ENCODE measurements at places on chromosomes 6 and 20.

GRCh38 chr6:107079429-107079828 lies 35.9 kb downstream of the BEND3 start:
- no peak for DNase-seq

- peak; percentile 41 for DNase-seq
These were observed 105.4 kb downstream of the PERP start for GRCh38 chr6:138001750-138002349.

GRCh38 chr20:34402461-34402860 lies 39.4 kb downstream of the ITCH start:
- no peak for DNase-seq

DNA sequence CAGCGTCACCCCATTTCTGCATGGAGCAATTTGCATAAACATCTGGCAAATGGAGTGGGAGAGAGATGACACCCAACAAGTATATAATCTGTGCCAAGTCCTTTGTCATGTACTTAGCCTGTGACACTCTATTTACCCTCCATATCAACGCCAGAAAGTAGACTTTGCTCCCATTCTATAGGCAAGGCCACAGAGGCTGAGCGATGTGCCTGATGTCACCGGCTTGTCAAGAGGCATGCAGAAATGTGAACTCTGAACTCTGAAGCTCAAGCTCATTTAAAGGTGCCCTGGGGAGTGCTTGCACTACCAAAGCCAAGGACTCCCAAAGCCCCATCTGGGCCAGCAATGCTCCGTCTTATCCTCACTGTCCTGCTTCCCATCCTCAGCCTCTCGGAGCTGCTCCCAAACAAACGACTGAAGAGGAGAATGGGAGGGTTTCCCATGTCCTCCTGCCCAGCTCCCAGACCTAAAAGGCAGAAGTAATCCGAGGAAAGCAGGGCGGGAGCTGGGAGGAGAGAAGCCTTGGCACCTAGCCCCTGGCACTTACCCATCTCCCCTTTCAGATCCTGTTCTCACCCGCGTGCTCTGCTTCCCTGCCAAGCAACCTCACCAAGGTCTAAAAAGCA lies 9.2 kb downstream of the CPNE5 start:
- DNase-seq: no peak

DNA sequence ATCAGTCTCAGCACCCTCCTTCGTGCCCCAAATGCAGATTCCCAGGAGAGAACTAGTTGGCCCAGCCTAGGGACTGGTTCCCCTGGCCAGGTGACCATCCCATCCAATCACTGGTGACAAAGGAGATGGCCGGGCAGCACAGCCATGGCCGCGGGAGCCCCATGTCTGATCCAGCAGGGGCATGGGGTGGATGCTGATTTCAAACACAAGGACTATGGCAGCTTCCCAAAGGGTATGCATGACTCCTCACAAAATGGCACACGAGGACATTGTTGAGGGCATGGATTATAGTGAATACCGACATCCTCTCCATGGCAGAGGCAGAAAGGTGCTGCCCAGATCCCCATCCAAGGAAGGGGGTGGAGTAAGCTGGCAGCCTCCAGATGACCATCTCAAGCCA lies 9.9 kb upstream of the LSM14B start:
- no peak for DNase-seq

DNA sequence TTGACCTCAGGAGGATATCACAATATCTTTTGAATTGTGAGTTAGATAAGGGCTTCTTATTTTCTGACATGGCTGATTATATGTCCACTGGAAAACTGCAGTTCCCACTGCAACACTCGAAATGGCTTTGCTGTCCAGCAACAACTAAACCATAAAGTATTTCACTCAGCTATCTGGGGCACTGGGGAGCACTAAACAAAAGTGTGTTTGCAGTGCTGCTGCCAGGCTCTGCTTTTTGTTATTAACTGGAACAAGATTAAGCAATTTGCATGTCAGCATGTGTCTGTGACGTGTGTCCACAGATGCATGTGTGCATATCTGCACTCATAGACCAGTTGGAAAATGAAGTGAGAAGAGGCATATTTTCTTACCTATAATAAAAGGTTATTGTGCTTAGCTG lies 107.8 kb upstream of the CCN2 start:
- no peak for DNase-seq

DNA sequence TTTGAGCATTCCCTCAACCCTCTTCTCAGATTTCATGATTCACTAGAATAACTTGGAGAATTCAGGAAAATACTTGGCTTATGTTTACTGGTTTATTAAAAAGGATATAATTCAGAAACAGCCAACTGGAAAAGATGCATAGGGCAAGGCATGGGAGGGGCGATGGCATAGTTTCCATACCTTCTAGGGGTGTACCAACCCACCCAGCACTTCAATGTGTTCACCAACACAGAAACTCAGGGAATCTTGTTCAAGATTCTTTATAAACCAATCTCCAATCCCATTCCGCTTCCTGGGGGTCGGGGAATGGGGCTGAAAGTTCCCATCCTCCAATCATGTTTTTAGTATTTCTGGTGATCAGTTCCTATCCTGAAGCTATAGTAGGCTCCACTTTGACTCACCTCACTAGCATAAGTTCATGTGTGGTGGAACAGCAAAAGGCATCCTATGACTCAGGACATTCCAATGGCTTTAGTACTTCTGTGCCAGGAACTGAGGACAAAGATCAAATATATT lies 164.4 kb downstream of the SIM1 start:
- DNase-seq: no peak

DNA sequence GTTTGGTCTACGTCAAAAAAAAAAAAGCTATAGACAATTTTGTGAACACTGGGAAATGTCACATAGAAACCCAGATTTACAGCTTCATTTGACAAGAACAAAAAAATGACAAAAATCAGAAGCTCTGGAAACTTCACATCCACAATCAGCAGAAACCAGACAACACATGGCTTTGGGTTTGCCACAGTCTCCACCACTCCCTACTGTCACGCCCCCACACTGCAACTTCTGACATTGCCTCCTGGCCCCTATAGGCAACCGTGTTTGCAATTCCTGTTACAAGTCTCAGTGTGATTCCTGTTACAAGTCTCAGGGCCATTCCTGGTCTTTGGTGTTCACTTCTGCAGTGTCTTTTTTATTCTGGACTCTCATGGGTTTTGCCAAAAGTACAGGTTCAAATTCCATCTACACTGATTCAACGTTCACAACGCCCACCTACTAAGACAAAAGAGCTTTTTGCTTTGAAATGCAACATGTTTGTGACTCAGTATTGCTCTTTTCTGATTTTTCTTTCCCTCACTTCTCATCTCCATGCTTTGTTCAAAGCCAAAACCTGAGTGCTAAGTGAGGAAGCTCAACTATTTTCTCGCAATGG lies 12.0 kb downstream of the CNKSR3 start:
- no peak for DNase-seq

GRCh38 chr6:34657307-34657978 lies 39.1 kb downstream of the ILRUN start:
- no peak for DNase-seq

GRCh38 chr6:163655217-163656121 lies 241.0 kb downstream of the QKI start:
- no peak for DNase-seq

DNA sequence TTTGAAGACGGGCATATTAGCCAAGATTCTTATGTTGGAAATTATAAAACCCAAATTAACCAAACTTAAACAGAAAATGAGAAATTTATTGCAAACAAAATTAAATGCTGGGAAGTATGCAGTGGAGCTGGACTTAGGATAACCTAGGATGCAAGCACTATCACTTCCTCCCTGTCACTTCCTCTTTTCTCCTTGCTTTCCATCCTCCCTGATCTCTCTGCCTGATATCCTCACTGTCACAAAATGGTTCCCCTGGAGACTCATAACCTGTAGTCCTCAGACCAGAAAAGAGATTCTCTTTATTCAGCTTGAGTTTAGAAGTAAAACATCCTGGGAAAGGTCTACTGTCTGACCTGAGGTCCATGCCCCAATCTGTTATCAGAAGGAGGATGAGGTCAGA lies 7.4 kb upstream of the KLHL32 start:
- no peak for DNase-seq

- no peak for DNase-seq
These were observed 305.4 kb upstream of the MAP3K7 start for GRCh38 chr6:90892271-90892670.

- DNase-seq: no peak
These were observed 113.2 kb downstream of the TMEM170B start for GRCh38 chr6:11650711-11651110.

- no peak for DNase-seq
These were observed 92.9 kb upstream of the BHLHE23 start for GRCh38 chr20:63099456-63100173.

GRCh38 chr6:23335894-23336293 lies 766.5 kb downstream of the HDGFL1 start:
- no peak for DNase-seq

- no peak for DNase-seq
These were observed 66.5 kb downstream of the COL9A1 start for GRCh38 chr6:70236343-70236742.

GRCh38 chr20:54714817-54715216 lies 239.4 kb downstream of the DOK5 start:
- no peak for DNase-seq

- no peak for DNase-seq
These were observed 8.8 kb downstream of the THBS2 start for GRCh38 chr6:169244684-169245383.

GRCh38 chr20:25303292-25304024 lies 55.6 kb downstream of the PYGB start:
- DNase-seq: no peak

GRCh38 chr6:73308712-73309534 lies 45.2 kb downstream of the DPPA5 start:
- DNase-seq: no peak

GRCh38 chr6:5471637-5472398 lies 210.5 kb downstream of the FARS2 start:
- DNase-seq: no peak

GRCh38 chr6:35494161-35494563 lies 2.7 kb downstream of the TEAD3 start:
- DNase-seq: no peak

GRCh38 chr20:56153926-56154325 lies 94.6 kb upstream of the MC3R start:
- no peak for DNase-seq

DNA sequence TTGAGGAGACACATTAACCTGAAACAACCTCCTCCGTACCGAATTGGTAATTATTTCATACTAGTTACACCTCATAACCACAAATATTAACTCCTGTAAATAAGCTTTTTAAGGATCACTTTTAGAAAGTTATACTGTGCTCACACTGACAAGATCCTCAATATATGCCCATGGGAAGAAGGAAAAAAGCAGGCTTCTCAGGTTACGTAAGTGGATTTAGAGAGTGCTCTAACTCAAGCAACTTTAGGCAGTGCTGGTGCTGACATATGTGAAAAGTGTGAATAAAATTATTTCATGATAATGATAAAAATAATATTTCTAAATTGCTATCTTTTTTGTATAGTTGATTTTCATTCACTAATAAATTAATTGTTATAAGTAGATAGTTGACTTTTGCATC lies 76.1 kb downstream of the PRKN start:
- no peak for DNase-seq

- DNase-seq: peak; percentile 40
These were observed 107.7 kb upstream of the PRND start for GRCh38 chr20:4613718-4614620.

GRCh38 chr20:10783707-10784553 lies 110.1 kb upstream of the JAG1 start:
- no peak for DNase-seq

GRCh38 chr6:109187399-109188114 lies 92.2 kb downstream of the CEP57L1 start:
- DNase-seq: peak; percentile 38

- DNase-seq: no peak
These were observed 30.8 kb downstream of the JAG1 start for GRCh38 chr20:10642856-10643559.

GRCh38 chr20:13041574-13042457 lies 33.0 kb downstream of the SPTLC3 start:
- no peak for DNase-seq

- no peak for DNase-seq
These were observed 54.6 kb downstream of the PPARD start for GRCh38 chr6:35396991-35397390.

DNA sequence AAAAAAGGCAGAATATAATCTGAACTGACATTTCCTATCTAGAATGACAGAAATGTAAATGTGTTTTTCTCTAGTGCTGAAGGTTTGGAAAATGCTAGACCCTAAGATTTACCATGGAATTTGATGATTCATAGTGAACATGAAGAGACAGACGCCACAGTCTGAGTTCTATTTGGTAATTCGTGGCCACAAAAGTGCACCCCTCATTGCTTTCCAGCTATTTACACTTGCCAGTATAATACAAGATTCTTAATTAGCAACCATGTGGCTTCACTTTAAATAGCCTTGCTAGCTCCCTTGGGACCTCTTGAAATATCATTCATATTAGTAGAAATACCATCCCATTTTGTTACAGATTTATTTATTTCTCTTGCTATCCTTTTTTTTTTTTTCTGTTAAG lies 636.8 kb downstream of the PRKN start:
- no peak for DNase-seq

- DNase-seq: no peak
These were observed 196.8 kb upstream of the NRSN1 start for GRCh38 chr6:23929201-23929600.

DNA sequence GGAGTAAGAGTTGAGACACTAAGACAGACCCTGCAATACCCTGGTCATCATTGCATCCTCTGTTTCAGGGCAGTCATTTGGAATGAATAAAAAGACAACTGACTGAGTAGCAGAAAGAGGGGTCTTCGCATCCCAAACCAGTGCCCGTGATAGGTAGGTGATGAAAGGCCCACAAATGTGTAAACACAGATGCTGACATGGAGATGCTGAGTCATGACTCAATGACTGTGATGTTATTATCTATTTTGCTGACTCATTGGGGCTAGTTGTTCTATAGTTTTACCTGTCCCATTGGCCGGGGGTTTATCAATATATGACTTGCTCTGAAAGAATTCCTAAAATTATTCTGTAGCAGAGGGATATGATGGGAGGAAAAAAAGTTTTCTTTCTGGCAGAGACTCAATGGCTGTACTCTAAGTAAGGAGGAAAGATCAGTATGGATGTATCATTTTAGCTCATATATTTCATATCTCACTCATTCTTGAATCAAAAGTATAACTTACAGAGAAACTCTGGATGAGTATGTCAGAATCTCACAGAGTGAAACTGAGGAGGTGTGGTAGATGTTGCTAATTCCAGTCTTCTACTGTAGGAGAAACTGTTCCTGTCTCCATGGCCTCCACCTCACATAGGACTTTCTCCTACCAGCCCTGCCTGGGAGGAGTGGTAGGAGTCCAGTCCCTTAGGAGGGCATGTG lies 119.9 kb upstream of the PREP start:
- no peak for DNase-seq

DNA sequence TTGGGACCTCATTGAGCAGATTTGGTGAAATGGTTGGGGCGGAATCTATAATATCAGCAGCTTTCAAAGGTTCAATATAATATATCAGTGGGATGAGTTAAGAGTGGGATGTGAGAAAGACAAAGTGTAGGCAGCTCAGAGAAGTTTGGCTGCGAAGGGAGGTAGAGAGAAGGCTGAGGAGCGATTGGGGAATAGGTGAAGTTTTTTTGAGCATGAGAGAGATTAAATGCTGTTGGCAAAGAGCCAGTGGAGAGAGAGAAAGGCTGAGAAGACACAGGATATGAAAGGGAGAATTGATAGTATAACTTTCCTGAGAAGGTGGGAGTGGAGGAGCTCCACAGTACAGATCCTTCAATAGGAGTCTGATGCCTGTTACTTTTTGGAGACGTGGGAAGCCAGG lies 12.1 kb upstream of the SERINC3 start:
- DNase-seq: no peak

GRCh38 chr20:24771542-24772061 lies 177.5 kb upstream of the CST7 start:
- no peak for DNase-seq

Data from stimulated activated CD4-positive, alpha-beta T cell treated with anti-CD3 and anti-CD28 coated beads, Interleukin-1b, Interleukin-23, amount 100 ng/mL, for 1 hour (primary cell).